ENCODE measurements at places on chromosomes 11 and 22.

DNA sequence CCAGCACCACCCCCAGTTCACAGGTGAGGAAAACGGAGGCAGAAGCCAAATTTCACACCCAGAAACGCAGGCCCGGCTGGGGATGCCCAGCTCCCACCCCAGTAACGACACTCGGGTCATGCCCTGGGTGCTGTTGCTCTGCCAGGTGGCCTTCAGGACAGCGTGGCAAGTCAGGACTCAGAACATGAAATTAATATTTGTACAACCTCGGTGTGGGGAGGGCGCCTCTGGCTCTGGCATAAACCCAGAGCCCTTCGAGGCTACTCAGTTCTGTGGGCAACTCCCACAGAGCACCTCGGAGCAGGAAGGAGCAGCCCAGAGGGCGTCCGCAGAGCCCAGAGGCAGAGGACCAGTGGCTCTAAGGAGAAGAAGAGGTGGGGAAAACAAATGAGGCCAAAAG lies 71.6 kb downstream of the CELSR1 start:
- no peak for DNase-seq

- no peak for DNase-seq
These were observed 14.2 kb upstream of the ISX start for GRCh38 chr22:35051791-35052190.

DNA sequence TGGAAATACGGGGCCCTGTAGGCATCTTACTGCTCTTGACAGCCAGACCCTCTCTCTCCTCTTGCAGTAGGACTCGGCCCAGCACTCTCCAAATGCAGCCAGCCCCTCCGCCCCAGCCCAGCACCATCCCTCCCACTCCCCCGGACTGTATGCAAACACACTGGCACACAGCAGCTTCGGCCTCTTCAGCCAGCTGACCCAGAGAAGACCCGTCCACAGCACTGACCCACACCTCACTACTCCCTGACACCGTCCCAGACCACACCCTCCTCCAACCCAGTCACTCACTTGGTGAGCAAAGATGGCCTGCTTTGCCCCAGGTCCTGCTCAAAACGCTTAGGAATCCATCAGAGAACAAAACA lies 164.6 kb downstream of the IGLL1 start:
- no peak for DNase-seq

DNA sequence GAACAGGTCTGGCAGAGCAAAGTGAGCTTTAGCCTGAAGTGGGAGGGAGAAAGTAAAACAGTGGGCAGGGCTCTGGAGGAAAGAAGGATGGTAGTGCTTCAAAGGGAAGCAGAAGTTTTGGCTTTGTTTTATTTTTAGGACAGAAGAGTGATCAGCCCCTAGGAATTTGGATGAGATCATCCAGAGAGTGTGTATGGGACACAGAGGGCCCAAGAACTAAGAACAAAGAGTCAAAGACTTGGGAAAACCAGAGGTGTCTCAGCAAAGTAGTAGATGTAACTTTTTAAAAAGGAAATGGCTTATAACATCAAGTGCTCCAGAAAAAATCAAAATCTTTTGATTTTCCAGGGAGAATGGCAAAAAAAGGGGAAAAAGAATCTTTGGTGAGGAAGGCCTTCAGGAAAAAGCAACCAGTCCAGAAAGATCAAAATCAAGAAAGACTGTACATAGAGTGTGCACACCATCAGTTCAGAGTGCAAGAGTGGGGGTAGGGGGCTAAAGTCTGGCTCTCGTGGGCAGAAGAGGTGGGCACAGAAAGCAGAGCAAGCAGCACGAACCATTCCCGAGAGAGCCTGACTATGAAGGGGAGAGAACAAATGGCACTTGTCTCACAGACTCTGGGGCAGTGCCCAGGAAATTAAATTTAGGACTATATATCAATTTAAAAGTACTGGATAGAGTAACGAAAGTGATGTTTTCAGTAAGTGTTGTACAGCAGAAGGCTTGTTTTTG lies 30.0 kb downstream of the MAPK1 start:
- no peak for DNase-seq

DNA sequence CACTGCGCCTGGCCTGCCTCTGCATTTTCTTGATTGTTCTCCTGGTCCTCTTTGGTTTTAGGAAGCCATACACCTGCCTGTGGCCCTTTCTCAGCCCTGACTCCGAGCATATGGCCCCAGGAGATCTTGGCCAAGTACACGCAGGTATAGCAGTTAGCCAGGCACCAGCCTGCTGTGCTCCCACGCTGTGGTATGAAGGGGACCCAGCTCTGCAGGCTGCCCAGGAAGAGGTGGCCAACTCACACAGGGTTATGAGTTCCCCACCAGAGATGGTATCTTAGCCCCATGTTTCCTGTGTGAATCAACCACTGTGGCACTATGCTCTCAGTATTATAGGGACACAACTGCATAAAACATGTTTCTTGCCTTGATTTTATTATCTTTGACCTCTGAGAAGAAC lies 31.1 kb downstream of the SGSM3 start:
- DNase-seq, result peak; percentile 30

DNA sequence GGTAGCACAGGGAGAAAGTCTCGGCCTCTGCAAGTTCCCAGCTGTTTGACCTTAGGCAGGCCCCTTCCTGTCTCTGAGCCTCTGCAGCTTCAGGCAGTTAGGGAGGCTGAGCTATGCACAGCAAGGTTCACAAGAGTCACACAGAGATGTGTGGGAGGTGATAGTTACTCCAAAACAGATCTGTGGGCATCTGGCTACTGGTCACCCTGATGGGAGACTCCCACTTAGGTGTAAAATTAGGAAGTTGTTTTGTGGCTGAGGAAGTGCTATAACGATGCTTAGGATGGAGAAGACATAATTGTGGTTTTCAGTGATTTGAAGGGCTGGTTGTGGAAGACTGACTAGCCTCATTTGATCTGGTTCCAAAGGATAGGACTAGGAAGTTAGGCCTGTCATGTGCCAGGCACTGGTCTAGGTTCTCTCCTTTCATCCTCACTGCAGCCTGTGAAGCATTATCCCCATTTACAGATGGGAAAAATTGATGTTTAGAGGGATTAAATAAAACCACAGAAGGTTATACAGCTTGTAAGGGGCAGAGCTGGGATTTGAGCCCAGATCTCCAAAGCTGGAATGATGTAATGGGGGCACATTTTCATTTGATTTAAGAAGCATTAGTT lies 13.5 kb downstream of the ACO2 start:
- DNase-seq, result no peak

GRCh38 chr22:31728857-31729256 lies 21.1 kb downstream of the PRR14L start:
- DNase-seq, result no peak

DNA sequence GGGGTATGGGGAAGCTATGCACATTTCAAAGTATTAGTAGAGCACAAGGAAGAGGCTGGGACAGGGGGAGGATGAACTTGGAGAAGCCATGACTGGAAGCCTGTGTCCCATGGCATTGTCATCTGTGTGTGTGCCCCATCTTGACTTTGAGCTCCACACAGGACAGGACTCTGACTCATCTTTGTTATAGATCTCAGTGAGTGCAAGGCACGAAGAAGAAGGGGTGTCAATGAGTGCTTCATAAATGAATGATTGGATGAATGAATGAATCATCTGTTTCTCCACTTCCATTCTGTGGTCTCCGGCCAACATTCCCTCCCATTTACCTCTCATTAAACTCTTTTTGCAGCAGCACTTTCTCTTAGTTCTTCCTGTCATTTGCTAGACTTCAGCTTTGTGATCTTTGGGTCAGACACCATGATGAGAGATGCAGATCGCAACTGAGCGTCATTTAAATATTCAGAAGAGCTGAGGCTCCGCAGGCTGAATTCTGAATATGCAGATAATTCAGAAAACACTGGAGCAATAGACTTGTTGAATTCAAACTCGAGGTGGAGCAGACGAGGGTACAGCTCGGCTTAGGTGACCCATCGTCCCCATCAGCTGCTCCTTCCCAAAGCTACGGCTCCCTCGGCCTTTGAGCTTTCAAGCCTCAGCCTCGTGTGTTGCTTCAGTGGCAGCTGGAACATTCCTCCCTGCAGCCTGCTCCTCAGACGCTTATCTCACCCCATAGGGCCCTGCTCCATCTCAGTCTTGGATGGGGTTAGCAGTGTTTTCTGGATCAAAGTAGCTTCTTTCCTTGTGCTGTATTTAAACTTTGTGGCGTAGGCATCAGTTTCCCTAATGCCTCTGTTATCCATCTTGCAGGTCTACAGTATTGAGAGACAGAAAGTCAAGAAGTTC lies 30.8 kb downstream of the APOL3 start:
- no peak for DNase-seq

- no peak for DNase-seq
These were observed 45.4 kb upstream of the ATXN10 start for GRCh38 chr22:45626198-45626651.

- no peak for DNase-seq
These were observed at the start of gene GAS2L1 for GRCh38 chr22:29306175-29306834. GAS2L1 (plus strand) TSS chr22:29306650; CDS start chr22:29308106, 1,456 bp downstream.

- DNase-seq, result no peak
These were observed 52.4 kb downstream of the SIK2 start for GRCh38 chr11:111654601-111655000.

DNA sequence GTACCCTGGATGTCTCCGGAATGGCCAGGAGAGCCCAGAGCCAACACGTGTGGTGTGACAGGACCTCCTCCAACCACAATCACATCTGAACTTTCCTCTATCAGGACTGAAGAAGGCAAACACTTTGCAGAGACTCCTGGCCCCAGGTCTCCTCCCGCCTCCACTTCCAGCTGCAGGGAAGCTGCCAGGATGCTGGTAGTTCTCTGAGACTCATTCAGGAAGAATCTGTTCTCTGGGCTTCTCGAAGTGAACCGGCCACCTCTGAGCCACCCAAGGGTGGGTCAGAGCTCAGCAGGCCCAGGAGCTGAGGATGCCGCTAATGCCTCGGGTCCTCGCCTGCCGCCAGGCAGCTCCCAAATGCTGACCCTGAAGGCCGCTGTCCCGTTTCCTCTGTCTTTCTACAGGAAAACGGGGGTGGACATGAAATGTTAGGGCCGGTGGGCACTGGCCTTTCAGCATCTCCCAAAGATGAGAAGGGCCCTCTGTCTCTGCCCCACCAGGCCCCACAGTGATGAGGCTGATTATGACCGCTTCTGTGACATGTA lies 789.9 kb downstream of the BRD1 start:
- no peak for DNase-seq

DNA sequence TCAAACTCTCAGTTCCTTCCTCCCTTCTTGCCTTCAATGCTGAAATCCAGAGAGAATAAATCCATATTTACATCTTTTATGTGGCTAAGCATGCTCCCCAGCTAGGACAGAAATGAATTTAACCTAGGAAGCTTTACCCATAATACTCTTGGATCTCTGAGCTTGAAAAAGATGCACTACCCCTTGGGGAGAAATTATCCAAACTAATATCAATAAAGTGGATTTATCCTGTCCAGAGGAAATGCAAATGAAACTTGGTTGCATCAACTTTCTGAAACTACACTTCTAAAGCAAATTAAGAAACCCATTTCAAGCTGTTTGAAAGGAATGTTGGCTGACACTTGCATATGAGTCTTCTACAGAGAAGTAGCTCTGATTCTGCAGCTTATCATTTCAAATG lies 347.9 kb downstream of the TTC28 start:
- no peak for DNase-seq

DNA sequence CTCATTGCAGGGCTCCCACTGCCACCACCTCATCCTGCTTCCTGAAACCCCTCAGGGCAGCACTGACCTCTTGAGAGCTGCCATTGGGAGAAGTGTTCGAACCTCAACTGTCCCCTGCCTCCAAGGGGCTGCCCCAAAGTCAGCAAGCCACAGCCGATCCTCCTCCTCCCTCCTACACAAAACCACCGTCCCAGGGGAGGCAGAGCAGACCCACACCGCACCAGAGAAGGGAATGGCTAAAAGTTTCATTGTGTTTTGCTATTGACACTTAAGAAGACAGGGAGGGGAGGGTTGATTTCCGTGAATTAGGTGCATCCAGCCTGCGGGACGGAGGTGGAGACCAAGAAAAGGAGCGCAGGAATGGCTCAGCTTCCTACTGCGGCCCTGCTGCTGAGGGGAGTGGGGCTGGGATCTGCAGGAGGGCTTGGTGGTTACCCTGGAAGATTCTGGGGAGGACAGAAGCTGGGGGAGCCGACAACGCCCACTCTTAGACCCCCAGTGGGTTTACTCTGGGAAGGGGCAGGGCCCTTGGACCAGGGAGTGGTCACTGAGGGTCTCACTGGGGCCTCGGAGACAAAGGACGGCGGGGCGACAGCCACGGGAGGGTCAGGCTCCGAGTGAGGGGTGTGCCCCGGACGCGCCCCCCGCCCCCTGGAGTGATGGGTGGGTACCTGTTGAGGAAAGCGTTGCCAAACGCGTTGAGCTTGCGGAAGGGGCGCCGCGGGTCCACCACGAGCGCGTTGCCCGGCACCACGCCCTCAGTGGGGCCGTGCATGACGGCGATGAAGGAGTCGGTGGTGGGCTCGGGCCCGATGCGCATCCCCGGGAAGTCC lies 815 bp downstream of the EHD1 start:
- no peak for DNase-seq

GRCh38 chr11:134079317-134079716 lies 10.4 kb downstream of the JAM3 start:
- DNase-seq, result no peak

DNA sequence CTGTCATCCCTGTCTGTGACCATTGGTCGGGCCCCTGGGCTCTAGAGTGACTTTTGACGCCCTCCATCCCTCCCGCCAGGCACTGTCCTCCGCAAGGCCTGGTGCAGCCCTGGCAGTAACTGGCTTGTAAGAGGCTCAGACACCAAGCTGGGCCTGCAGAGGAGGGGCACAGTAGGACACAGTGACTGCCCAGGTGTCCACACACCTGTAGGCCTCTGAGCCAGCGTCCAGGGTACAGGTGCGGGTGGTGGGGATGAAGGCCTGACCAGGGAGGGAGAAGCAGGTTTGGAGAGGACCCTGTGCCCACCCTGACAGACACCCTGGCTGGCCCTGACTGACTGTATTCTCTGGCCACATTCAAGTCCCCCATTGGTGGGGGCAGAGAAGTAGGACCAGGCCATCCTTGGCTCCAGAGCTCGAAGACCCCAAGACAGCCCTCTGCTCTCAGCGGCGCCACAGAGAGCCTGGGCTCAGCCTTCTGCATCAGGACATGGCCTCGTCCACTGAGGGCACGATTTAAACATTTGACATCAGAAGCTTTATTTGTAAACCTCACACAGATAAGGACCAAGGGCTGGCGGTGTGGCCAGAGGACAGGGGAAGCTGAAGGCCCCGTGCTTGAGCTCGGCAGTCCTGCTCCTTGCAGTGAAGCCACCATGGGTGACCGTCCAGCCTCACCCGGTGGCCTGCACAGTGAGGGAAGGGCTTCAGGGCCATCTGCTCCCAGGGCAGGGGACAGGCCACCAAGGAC lies 31.4 kb downstream of the PPIL2 start:
- DNase-seq, result no peak

- DNase-seq, result no peak
These were observed 304.1 kb downstream of the BUD13 start for GRCh38 chr11:116468699-116469098.

- no peak for DNase-seq
These were observed 3.0 kb upstream of the CHRNA10 start for GRCh38 chr11:3674189-3674588.

DNA sequence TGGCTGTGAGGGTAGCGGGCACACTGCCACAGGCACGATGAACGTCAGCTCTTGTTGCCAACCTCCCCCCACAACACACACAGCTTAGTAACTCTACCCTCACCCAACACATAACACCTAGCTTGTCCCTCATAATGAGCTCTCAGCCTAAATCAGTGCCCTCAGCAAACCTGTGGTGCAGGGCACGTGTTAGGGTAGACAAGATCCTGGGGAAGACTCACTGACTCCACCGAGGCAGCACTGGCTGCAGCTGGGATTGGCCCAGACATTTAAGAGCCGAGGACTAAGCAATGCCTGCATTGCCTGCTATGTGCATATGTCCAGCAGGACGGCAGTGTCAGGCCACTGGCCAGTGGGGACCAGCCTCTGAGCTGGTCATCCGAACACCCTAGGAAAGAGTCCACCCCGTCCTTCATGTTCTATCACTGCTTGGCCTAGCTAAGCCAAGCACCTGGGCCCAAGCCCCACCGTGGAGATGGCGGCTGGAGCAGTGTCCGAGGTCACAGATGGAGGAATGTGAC lies 32.9 kb upstream of the TRIM29 start:
- DNase-seq, result no peak

All from activated CD4-positive, alpha-beta T cell treated with anti-CD3 and anti-CD28 coated beads, Interleukin-2, amount 50 U/mL, for 4 hours (primary cell).